ENCODE measurements at places on chromosomes 6 and 20.

GRCh38 chr20:17969278-17969883 lies 563 bp downstream of the MGME1 start:
- no peak for DNase-seq

DNA sequence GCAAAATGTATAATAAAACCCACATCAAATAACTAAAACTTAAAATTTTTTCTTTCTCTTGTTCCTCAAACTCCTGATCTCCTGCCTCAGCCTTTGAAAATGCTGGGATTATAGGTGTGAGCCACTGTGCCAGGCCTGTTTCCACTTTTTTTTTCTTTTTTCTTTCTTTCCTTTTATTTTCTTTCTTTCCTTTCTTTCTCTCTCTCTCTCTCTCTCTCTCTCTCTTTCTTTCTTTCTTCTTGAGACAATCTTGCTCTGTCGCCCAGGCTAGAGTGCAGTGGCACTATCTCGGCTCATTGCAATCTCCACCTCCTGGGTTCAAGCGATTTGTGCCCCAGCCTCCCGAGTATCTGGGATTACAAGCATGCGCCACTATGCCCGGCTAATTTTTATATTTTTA lies 164.6 kb downstream of the OR2B2 start:
- DNase-seq, result no peak

- no peak for DNase-seq
Observed at GRCh38 chr6:110976575-110976974, 5.3 kb upstream of the RPF2 start.

GRCh38 chr20:45487231-45487635 lies 17.7 kb downstream of the WFDC2 start:
- no peak for DNase-seq

GRCh38 chr20:1160991-1161390 lies 23.8 kb downstream of the TMEM74B start:
- no peak for DNase-seq

GRCh38 chr20:51543422-51543788 lies 886 bp upstream of the NFATC2 start:
- DNase-seq, result no peak

GRCh38 chr6:98644063-98644462 lies 190.3 kb upstream of the POU3F2 start:
- no peak for DNase-seq

DNA sequence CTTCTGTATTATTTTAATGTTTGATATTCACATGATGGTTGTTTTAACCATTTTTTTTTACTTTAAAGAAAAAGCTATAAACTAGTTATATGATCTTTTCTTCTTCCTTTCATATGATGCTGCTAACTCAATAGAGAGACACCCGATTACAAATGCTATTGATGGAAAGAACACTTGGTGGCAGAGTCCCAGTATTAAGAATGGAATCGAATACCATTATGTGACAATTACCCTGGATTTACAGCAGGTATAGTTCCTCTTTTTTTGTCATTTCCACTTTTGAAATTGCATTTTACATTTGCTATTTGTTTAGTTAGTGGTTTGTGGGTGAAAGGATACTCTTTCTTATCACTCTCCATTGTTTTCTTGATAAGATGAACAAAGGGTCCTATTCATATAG lies 176.7 kb downstream of the LAMA2 start:
- no peak for DNase-seq

GRCh38 chr6:14380901-14381828 lies 263.6 kb downstream of the CD83 start:
- DNase-seq, result no peak

- DNase-seq, result no peak
Observed at GRCh38 chr6:122563364-122564052, 46.7 kb upstream of the PKIB start.

GRCh38 chr6:150069706-150070105 lies 785 bp upstream of the ULBP3 start:
- no peak for DNase-seq

DNA sequence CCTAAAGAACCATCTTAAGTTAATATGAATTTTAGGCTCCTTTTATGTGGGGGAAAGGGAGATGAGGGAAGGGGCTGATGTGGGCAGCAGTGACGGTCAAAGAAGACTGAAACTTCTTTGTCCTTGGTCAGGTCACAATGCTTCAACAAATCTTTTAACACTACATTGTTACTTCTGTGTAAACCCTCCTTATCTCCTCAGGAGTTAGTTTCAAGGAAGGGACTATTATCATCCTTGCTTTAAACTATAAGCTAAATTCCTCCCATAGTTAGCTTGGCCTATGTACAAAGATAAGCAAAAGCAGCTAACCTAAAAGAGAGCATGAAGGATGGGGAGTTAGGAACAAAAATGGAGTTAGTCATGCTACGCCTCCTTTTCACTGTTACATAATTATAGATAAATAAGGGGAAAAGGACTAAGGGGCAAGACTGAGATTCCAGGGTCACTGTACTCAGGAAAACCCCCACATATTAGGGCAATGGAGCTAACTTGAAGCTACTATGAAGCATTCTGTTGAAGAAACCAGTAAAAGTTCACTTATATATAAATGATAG lies 172.7 kb upstream of the RUNX2 start:
- DNase-seq, result no peak

DNA sequence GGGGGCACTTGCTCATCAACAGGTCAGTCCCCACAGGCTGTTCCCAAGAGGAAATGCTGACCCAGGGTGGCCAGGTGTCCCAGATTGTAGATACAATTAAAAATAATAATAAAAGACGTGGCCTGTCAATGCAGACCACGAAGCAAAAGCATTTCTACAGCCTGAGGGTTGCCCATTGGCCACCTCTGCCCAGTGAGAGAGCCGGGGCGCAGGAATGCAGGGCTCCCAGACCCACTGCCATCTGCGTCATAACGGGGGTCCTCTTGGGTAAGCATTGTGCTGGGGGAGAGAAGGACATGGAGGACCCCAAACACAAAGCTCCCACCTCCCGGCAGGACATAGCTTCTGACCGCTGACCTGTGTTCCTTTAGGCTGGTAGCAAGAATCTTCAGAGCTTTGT lies 22.9 kb upstream of the AFDN start:
- no peak for DNase-seq

DNA sequence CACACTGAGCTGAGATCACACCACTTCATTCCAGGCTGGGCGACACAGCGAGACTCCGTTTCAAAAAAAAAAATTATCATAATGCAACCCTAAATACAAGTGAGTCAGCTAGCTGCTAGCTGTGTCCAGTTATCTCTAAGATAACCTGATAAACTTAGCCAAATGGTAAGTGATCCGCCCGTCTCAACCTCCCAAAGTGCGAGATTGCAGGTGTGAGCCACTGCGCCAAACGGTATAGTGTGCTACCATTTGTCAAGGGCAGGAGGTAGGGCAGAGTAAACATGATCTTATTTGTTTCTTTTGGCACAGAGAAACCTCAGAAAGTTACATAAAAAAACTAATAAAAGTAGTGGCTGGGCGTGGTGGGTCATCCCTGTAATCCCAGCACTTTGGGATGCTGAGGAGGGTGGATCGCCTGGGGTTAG lies 4.7 kb upstream of the C6orf132 start:
- no peak for DNase-seq

DNA sequence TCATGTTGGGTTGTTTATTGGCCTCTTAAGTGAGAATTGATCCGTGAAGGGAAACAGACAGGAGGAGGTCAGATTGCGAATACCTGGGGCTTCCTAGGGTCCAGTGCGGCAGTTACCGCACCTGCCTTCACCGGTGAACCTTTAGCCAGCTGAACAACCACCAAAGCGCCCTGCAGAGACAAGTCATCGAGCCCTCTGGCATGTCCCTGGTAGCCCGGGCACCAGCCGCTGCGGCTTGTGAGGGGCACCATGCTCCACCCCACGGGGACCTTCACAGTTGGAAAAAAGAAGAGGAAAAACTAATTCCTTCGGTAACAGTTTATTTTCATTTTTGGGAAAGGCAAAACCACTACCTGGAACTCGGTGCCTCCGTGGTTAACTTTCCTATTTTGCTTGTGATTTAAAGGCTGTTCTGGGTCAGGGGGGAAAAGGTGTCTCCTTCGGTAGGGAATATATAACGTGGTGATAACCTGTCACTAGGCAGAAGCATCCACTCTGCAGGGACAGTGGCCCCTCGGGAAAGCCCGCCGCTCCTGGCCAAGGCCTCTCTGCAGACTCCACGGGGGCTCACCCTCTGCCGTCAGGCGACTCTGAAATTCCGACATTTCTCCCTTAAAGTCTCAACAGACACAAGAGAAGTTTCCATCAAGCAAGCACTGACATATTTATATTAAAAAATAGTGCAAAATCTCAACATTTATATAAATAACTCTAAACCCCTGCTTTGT lies 30.7 kb upstream of the ZBP1 start:
- DNase-seq, result peak; percentile 34

DNA sequence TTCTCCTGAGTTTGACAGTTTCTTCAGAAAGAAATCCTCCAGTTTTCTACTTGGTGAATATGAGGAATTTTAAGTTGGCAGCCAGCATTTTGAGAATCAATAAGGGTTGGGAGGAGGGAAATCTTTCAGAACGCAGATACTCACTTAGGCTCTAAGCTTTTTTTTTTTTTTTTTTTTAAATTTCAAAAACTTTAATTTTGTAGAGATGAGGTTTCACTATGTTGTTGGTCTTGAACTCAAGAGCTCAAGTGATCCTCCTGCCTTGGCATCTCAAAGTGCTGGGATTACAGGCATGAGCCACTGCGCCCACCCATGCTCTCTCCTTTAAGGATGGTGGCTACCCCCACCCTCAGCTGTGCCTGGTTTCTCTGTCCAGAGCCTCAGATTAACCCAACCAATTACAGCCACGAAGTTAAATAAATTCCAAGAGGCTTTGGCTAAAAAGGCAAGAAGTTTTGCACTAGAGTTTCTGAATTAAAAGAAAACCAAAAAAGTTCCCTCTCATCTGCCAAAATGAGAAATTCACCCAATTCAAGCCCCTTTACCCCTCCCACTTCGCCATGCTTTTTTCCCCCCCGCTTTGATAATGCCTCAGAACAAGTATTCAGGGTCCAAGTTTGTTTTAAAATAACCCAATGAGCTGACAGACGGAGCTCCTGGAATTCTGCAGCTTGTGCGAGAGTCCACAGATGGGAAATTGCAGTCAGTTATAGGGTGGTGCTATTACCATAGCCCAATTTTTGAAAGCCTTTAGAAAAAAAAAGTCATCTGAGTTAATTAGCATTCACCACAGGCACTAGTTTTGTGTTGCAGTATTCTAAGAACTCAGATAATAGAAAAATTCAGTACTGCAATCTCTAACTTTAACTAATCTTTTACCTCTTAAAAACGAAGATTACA lies 94.3 kb upstream of the BEND3 start:
- DNase-seq, result no peak

DNA sequence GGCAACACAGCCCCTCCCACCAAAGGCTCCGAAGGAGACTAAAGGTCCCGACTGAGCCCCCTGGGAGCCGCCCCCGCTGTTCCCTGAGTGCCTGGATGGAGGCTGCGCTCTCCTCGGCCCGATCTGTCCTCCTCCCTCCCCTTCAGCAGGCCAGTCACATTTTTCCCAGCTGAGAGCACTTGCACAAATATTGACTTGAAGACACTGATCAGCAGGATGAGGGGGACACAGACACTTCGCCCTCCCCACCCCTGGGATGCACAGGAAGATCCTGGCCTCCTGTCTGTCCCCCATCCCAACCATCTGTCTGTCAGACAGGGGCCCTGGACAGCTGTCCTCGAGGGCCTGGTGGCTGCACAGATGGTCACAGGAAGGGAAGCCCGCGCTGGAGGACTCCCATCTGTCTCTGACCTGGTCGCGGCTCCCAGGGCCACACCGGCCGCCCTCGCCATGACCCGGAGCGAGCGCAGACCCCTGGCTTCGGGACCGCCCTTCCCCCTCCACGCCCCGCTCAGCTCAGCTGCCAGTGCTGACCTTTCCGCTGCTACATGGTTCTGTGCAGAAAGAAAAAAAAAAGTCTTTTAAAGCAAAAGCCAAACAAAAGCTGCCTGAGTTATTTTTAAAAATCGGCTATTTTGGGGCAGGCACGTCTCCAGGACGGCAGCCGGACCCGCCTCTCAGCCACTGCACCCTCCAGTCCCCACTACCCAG lies 11.1 kb downstream of the LAMA5 start:
- no peak for DNase-seq

DNA sequence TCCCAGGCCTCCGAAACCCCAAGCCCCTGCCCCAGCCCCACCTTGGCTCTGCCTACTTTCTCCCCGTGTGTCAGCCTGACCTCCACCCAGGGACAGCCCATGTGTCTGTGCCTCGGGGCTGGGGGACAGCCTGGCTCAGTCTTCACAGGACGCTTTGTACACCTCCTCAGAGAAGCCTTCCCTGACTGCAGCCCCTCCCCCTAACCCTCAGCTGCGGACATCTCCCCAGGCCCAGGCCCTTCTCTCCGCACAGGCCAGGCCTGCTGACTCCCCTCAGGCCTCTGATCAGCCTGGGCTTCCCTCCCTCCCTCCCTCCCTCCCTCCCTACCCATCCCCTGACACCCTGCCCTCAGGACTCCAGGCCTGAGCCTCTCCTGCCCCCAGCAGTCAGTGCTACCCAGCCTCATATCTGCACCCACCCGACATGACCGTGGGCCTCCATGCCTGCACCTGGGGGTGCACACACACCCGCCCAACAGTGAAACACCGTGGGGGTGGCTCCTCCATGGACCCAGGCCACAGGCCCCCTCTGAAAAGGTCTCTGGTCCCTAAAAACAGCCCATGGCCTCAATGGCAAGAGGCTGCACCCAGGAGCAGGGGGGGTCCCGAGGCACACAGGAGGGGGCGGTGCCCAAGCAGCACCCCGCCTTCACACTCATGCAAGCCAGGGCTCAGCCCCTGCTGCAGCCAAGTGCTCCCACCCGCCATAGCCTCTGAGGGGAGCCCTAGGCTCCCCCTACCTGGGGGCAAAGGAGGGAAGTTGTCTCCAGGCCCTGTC lies 12.9 kb downstream of the LAMA5 start:
- no peak for DNase-seq

DNA sequence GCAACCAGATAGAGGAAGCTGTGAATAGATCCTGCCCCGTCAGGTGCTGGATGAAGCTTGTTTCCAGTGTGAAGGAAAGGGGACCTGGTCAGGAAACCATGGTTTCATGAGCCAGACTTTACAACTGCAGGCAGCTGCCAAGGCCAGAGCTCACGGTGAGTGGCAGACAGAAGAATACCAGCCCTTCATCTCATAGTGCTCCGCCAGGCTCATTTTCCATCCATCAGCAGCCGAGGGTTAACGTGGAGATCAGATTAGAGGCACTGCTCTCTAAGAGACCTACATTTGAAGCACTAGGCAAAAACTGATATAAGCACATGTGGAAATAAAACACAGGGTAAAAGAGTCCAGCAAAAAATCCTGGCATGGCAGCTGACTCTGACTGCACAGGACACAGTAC lies 172.4 kb downstream of the CD24 start:
- no peak for DNase-seq
